ENCODE measurements at places on chromosomes 4 and X. TPM values are rescaled to one million over a fixed set of nuclear protein-coding genes. Genes with fewer than 3 reads are reported as not detected.

Gene REELD1
- total RNA-seq = 0.26 TPM

Gene AFP
- total RNA-seq = 0.22 TPM

Gene CT45A8
- not detected for total RNA-seq

Gene GLRA2
- not detected for total RNA-seq

Gene UNC5C
- 2.5 TPM for total RNA-seq

Gene CPZ
- 10.8 TPM for total RNA-seq

Gene CLNK
- not detected for total RNA-seq

Gene RASL11B
- total RNA-seq = 0.11 TPM

Gene RNF212
- 9.5 TPM for total RNA-seq

Gene MAB21L2
- total RNA-seq = 27.1 TPM

Gene SLC7A11
- 70.8 TPM for total RNA-seq

Gene TMPRSS11F
- total RNA-seq = not detected

Gene KCNIP4
- total RNA-seq = not detected

Gene PRDM5
- 26.9 TPM for total RNA-seq

Gene PABPC1L2A
- not detected for total RNA-seq

Gene ABCE1
- total RNA-seq = 118 TPM

Gene CXXC4
- not detected for total RNA-seq

Gene ITGB1BP2
- total RNA-seq = 1.1 TPM

Gene GSX2
- total RNA-seq = 0.43 TPM

Gene SLITRK4
- total RNA-seq = under 0.01 TPM

Data from articular chondrocyte of knee joint (primary cell).